EH (cell line): ENCODE measurements at places on chromosomes 16 and 17.

DNA sequence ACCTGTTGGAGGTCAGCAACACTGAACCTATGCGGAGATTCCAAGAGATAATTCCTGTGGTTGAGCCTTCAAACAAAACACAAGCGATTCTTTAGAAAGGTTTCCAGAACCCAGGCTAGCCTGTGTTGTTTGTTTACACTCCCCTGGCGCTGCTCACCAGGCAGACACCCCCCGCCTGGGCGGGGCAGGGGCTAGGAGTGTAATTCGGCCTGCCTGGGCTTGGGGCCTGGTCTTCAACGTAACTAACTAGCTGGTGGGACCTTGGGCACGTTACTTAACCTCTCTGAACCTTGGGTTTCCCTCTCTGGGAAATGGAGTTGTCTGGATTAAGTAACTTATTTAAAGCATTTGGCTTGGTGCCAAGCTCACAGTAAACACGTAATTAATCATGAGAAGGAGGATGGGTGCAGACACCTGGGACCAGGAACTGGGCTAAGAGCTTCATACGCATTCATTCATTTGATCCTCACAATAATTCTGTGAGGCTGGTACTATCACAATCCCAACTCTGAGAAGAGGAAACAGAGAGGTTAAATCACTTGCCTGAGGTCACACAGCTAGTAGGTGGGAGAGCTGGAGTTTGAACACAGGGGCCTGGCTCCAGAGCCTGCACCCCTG, 7.6 kb upstream of the ARHGAP27 start:
- no peak for DNase-seq

DNA sequence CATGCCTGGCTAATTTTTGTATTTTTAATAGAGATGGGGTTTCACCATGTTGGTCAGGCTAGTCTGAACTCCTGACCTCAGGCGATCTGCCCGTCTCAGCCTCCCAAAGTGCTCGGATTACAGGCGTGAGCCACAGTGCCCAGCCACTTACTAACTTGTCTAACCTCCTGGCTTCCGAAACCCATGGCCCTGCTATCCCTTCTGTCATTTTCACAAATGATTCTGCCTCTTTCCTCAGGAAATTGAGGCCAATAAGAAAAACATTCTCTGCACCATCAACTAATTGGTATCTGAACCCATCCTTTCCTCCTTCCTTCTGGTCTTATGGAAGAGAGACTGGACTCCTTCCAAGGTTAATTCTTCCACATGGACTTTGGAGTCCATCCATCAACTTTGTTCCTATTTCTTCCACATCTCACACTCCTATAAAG, 27.9 kb upstream of the TNRC6A start:
- DNase-seq = peak; percentile 93

- no peak for DNase-seq
These were observed 11.1 kb downstream of the RAB40B start for GRCh38 chr17:82687375-82687861.

- no peak for DNase-seq
These were observed 5.2 kb upstream of the PIPOX start for GRCh38 chr17:29037739-29038084.

DNA sequence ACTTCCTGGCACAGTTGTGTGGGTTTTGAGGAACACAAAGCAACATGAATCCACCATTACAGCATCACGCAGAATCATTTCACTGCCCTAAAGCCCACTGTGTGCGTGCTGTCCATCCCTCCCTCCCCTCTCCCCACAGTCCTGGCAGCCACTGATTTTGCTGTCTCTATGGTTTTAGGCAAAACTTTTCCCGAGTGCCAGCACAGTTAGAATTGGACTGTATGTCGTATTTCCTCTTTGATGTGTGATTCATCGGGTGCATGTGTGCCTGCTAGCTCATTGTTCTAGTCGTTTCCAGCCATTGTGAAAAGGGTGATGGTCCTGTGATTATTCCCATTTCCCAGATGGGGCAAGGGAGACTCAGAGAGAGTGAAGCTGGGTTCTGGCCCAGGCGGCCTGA, 12.7 kb downstream of the KLHL36 start:
- no peak for DNase-seq

DNA sequence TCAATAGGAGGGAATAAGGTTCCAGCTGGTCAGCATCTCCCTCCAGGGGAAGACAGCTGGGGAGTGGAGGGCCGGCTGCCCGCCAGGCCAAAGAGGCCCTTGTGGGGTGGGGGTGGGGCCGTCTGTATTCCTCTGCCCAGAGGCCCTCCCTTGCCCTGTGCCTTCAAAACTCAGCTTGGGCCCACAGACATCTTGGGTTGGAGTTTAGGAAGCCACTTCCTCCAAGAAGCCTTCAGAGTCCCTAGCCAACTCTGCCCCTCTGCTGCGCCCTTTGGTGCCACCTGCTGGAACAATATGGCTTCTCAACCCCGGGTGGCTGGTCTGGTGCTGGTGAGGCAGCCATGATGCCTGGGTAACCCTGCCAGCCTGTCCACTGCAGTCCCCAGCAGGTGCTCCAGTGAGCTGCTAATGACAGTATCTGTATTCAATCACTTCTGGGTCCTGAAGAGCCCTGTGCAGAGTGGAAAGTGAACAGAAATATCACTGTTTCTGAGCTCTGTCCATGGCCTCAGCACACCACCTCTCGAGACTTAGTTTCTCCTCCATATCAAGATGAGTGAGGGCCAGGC, 16.7 kb downstream of the HSD11B2 start:
- peak; percentile 51 for DNase-seq

DNA sequence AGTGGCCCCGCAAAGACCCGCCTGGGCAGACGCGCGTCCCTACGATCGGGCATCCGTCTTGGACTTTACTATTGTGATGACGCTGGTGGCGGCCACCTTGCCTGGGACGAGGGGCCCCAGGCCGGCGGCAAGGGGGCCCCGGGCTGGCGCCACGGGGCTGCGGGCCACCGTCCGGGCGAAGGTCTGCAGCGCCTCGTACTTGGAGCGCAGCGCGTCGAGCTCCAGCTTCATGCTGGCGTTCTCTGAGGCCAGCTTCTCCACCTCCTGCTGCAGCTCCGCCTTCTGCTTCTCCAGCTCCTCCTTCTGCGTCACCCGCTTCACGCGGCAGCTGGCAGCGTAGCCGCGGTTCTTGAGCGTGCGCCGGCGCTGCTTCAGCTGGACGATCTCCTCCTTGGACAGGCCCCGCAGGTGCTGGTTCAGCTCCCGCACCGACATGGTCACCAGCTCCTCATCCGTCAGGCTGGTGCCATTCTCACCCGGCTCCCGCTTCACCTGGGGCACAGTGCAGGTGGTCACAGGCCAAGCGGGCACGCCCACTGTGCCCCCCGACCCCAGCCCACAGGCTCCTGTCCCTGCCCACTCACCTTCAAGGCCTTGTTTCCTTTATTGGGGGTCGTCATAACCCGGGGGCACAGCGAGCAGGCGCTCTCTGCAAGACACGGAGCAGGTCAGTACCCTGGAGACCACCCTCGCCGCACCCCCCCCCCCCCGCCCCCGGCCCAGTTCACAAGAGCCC, 4.8 kb upstream of the SIRT7 start:
- no peak for DNase-seq
